Activated CD4-positive, alpha-beta T cell treated with anti-CD3 and anti-CD28 coated beads for 36 hours (primary cell): ENCODE measurements at places on chromosomes 5 and 9. TPM values are rescaled to one million over a fixed set of nuclear protein-coding genes. Genes with fewer than 3 reads are reported as not detected.

GRCh38 chr5:175922192-175922885 lies 45.8 kb downstream of the THOC3 start:
- no peak for DNase-seq

DNA sequence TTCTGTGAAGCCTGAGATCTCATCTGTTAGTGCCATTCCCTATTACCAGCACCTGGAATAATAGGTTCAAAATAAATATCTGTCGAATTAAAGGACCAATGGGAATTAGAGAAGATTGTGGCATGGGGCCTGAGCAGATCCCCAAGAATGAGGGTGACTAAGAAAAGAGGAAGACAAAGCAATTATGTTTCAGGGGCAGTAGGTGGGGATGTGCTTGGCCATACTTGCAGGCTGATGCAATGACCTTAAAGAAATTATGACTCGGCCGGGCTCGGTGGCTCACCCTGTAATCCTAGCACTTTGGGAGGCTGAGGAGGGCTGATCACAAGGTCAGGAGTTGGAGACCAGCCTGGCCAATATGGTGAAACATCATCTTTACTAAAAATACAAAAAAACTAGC lies 562.8 kb downstream of the PTPRD start:
- DNase-seq, result no peak

DNA sequence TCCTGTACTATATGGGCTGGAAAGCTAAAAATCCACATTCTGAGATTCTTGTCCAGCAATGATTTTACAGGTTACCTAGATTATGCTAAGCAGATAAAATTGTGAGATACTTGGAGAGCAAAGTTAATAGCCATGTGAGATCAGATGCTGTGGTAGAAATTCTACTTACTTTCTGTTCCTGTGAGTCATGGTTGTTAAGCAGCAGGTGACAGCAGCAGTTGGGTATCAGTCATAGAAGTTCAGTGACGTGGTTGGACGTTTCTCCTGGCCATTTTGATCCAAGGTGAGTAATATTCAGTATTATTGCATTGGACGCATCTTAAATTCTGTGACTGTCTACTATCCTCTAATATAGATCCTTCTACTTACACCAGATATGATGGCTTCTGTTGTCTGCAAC lies 524.5 kb downstream of the TMEM38B start:
- DNase-seq, result no peak

GRCh38 chr9:136990242-136990911 lies 1.8 kb upstream of the PAXX start:
- DNase-seq, result no peak

GRCh38 chr9:132833550-132834121 lies 44.4 kb downstream of the AK8 start:
- DNase-seq, result no peak

TAF11L9 gene
- total RNA-seq, result not detected

DMRT3 gene
- total RNA-seq, result not detected

- no peak for DNase-seq
Measured at GRCh38 chr5:173774271-173774761, 113.8 kb upstream of the CPEB4 start.

- no peak for DNase-seq
Measured at GRCh38 chr9:107228496-107229039, 54.5 kb upstream of the RAD23B start.

DNA sequence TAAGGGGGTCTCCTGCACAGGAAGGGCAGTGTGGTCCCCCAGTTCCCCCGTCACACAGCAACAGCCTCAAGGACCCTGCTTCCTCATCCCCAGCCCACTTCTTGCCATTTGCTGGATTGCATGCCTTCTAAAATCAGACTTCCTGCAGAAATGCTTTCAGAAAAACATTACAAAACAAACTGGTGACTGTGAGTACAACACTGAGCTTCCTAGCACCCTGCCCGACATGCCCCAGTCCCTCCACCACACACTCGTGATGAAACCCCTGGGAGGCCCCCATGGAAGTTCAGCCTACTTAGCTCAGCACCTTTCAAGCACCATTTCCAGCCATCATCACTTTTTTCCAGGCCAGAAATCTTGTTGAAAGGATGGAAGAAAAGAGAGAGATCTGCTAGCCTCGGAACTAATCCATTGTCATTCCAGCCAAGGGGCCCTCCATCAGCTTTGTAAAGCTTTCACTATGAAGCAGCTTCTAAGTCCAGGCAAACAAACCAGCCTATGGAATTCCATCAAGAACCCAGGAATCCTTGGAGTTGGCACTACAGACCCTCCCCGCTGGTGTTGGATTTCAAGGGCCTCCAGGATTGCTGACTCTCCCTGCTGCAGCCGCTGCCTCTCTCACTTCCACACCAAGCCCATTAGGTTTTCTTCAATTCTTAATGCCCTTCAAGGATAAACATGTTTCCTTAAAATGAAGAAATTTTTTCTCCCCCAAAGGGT lies 114.6 kb downstream of the C5orf15 start:
- no peak for DNase-seq

- no peak for DNase-seq
Measured at GRCh38 chr9:6247266-6247665, 31.7 kb downstream of the IL33 start.
